Prostate gland (tissue), 2 donors: ENCODE measurements at places on chromosomes 5 and 9.

- no peak for DNase-seq
These were observed 63.3 kb upstream of the GRAMD2B start for GRCh38 chr5:126359884-126360283.

DNA sequence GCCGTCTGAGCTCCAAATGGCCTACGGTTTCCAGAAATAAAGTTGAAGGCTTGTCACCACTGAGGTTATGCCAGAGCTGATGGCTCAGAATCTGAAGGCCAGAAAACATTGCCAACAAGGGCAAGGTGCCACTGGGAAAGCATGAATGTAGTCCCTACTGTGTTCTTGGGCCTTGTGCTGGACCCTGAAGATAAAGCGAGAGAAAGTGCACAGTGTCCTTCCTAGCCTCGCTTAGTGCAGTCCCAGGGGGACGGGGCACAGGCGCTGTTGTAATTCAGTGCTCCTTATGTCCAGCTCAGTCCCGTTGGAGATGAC is 84.5 kb downstream of the NDFIP1 start:
- DNase-seq, result no peak

DNA sequence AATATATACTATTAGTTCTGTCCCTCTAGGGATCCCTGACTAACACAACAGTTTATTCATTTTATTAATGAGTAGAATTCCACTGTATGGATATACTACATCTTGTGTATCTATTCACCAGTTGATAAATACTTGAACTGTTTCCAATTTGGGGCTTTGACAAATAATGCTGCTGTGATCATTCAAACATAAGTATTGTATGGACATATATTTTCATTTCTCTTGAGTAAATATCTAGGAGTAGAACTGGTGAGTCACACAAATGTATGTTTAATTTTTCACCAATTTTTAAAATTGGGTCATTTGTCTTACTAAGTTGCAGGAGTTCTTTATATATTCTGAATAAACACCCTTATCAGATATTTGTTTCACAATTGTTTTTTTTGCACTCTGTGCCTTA is 149.1 kb downstream of the FBXL17 start:
- no peak for DNase-seq

DNA sequence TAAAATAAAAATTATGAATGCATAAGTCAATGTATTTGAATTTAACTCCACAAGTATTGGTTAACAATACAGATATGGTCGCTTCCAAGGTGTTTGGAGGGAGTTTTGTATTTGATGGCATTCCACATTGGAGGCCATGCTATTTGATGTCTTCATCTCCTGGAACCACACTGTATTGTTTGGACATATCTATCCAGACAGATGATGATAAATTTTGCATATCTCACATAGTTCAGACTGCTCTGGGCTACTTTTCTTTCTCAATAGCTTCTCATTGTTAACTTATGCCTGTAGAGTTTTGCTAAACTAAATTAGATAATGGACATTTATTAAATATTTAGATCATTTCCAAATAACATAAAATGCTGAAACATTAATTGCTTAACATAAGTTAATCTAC is 58.0 kb downstream of the CDKN2A start:
- no peak for DNase-seq
